ENCODE measurements at places on chromosomes 13 and 19.

DNA sequence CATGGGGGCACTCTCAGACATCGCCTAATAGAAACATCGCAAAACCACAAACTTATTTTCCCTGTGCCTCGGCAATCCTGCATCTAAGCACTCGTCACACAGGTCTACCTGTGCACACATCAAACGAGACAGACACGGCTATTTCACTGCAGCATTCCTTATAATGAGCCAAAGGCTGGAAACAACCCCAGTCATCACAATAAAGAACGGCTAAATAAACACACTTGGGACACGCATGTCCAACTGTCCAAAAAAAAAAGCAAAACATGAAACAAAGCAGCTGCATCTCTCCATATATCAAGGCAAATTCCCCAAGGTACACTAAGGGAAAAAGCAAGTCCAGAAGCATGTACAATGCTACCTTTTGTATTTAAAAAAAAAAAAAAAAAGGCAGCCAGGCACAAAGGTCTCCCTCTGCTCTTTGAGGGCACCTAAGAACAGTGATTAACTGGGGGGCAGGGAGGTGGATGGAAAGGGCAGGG is 27.2 kb upstream of the CCNP start:
- H3K27me3 ChIP-seq, result no peaks in the 10 kb centered on the region
- no peak for DNase-seq
- no peaks in the 10 kb centered on the region for H3K4me1 ChIP-seq
- no peaks in the 10 kb centered on the region for H3K36me3 ChIP-seq
- no peak overlapping the region for H3K27ac ChIP-seq

DNA sequence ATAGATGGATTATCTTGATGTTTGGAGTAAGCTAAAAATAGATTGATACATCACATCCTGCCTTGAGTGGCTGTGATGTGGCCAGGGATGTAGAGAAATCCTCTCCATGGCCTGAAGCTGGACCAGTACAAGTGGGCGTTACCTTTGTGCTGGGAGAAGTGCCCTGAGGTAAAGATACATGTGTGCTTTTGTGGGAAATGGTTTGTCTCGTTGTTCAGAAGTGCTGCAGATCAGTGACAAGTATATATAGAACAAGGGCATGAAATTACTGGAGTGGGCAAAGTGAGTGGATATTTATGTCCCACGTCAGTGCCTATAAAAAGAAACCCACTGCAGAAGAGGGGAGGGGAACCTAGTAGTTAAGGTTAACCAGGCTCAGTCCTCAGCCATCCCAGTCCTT is 12.2 kb upstream of the ZNF304 start:
- no peaks in the 10 kb centered on the region for H3K4me1 ChIP-seq
- DNase-seq, result no peak
- H3K4me3 ChIP-seq, result no peak overlapping the region

DNA sequence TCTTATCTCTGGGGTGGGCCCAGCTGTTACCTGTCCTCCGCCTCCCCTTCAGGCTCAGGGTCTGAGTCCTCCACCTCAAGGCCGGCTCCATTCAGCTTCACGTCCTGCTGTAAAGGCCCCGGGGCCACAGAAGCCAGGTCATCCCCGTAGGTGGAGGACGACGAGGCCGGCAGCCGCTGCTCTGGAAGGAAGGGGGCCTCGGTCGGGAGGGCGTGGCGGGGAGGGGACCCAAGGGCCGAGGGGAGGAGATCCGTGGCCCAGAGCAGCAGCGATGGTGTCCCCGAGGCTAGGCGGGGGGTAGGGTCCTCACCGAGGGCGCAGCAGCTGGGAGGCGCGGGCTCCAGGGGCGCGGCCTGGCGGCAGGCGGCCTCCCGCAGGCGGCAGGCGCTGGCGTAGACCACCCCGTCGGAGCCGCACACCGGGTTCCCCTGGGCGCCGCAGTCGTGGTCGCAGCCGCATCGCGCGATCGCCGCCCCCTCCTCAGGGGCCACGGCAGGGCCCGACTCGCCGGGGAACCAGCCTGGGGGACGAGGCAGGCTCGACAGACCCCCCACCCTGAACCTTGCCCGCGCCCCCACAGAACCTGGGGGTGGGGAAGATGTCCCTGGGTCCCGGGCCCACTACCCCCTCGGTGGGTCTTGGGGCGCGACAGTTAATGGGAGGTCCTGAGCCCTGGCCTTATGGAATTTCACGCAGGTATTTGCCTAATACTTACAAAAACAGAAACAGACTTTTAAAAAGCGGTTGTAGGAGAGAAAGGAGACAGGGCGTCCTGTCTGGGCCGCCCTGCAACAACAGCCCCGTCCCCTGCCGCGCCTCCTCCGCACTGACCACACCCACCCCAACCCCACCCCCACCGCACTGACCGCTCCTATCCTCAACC is 7.6 kb downstream of the F2RL3 start:
- H3K27ac ChIP-seq, result peak overlapping the region; percentile 73
- H3K36me3 ChIP-seq, result no peaks in the 10 kb centered on the region
- DNase-seq, result no peak
- H3K4me3 ChIP-seq, result peak overlapping the region; percentile 54
- no peaks in the 10 kb centered on the region for H3K27me3 ChIP-seq

GRCh38 chr13:73737214-73737613 is 397.0 kb downstream of the KLF12 start:
- no peak for DNase-seq
- H3K27ac ChIP-seq, result no peak overlapping the region
- no peaks in the 10 kb centered on the region for H3K27me3 ChIP-seq
- H3K36me3 ChIP-seq, result no peaks in the 10 kb centered on the region

DNA sequence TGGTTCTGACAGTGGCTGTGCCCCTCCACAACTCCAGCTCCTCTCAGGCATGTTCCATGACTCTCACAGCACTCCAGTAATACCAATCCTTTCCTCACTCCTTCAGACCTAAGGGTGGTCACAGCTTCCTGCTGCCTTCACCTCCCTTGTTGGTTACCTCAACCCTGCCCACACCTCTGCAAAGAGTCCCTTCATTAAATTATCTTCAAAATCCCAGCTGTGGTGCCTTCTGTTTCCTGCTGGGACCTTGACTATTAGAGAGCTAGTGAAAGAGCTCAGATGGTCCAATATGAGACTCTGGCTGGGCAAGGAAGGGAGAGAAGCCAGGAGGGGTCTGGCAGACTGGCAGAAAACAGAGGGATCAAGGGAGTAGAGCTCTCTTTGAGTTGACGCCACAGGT is 26.1 kb downstream of the DEDD2 start:
- H3K4me3 ChIP-seq, result no peak overlapping the region
- H3K4me1 ChIP-seq, result no peaks in the 10 kb centered on the region
- no peak for DNase-seq
- H3K36me3 ChIP-seq, result no peaks in the 10 kb centered on the region
- H3K27ac ChIP-seq, result no peak overlapping the region

- peak; percentile 94 for DNase-seq
- H3K4me3 ChIP-seq, result peak within 1 kb of the TSS; percentile 89
These were observed at the start of gene KBTBD6 for GRCh38 chr13:41132512-41133152. TSS of gene KBTBD6 (minus strand) at chr13:41132802. CDS start at chr13:41132511, 291 bp downstream.

DNA sequence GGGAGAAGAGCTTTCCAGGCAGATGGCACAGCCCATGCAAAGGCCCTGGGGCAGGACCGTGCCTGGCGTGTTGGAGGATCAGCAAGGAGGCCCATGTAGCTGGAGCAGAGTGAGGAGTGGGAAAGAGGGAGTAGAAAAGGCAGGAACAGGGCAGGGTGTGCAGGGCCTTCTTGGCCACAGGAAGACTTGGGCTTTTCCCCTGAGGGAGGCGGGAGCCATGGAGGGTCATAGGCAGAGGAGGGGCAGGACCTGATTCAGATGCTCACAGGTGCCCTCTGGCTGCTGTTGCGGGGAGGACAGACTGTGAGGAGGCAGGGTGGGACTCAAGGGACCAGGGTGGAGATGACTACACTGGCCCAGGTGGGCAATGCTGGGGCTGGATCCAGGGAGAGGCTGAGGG is 13.8 kb upstream of the PTPRS start:
- H3K27me3 ChIP-seq, result no peaks in the 10 kb centered on the region
- no peaks in the 10 kb centered on the region for H3K36me3 ChIP-seq
- no peak overlapping the region for H3K4me3 ChIP-seq
- DNase-seq, result no peak

- no peaks in the 10 kb centered on the region for H3K36me3 ChIP-seq
- no peak overlapping the region for H3K27ac ChIP-seq
- H3K27me3 ChIP-seq, result no peaks in the 10 kb centered on the region
- H3K4me1 ChIP-seq, result no peaks in the 10 kb centered on the region
- DNase-seq, result no peak
These were observed 46.5 kb upstream of the RCBTB2 start for GRCh38 chr13:48579165-48579918.
